Activated effector memory CD4-positive, alpha-beta T cell treated with Interleukin-2 at 50 U/mL for 16 hours (primary cell): ENCODE measurements at places on chromosomes 3 and 15.
A peak's percentile ranks its signal among the peaks of the same experiment; 100 is the strongest.

GRCh38 chr3:184711493-184712247, at the start of gene MAGEF1:
Gene MAGEF1, minus strand, starts transcription at chr3:184712064. Its CDS starts 243 bp downstream, at chr3:184711821.
- DNase-seq, result peak; percentile 65

DNA sequence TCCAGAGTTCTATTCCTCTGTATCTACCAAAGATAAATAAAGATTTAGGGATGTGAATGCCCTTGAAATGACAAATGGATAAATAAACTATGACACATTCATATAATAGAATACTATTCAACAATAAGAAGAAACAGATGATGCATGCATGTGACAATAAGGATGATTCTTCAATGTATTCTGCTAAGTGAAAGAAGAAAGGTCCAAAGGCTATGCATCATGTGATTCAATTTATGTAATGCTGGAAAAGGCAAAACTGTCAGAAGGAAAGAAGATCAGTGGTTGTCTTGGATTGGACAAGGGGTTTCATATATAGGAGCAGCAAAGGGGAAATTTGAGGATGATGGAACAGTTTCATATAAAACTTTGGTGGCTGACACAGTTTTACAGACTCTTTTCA, 32.6 kb upstream of the CHRNA7 start:
- DNase-seq, result no peak

- no peak for DNase-seq
These were observed 225.6 kb upstream of the ROPN1 start for GRCh38 chr3:124217542-124217941.

DNA sequence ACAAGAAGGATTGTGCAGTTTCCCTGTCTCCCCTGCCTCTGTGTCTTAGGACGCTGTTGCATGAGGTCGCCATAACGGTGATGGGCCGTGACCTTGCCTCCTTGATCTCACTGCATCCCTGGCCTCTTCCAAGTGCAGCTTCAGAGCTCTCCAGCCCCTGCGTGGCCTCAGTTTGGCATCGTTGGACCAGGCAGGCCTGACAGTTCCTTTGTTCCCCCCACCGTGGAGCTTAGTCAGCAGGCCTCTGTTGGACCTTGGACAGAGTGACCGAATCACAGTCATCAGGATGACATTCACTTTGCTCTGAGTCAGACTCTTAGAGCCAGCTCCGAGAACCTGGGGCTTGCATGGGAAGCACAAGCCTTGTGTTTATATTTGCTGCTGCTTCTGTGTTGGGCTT, 139.4 kb downstream of the OPA1 start:
- DNase-seq, result no peak
